ENCODE measurements at places on chromosomes 2 and 18.

DNA sequence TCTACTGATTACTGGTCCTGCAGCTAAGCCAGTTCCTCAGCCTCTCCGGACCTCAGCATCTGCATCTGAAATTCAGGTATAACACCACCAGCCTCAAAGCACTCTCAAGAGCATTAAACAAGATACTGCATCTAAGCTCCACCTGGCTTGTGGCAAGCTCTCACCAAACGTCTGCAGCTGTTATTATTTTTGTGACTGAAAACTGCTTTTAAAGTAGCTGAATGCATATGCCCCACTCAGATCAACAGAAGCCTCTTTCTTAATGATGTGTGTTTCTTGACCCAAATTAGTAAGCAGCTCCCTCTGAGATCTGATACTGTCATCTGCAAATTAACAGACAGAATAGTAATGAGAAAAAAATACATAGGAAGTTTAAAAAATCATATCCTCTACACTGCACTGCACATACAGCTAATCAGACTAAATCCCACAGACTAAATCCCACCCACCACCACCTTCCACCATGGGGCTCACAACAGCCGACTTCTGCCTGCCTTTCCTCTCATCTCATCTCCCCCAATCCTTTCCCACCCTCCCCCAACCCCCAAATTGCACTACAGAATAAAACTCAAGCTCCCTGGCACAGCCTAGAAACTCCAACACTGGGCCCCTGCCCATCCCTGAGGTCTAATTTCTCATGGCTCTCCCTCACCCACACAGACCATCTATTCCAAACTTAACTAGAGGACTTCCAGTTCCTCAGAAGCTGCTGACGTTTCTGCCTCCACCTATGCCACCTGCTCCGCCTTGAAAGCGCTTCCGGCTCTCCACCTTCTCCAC lies 52.9 kb downstream of the TMEM163 start:
- no peak for DNase-seq

DNA sequence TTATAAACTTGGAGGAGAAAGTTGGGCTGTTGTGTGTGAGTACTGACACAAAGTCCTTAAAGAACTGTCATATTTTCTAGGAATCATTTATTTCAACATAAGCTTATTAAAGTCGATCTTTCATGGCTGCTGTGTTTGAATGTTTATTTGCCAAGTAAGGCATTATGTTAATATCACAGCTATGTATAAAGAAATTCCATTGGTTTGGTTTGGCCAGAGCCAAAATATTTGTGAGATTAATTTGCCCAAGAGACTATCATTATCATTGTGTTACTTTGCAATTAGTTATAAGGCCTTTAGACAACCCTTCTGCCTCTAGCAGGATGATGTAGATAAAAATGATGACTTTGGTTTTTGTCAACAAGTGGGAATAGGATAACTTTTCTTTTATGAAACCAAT lies 240.6 kb upstream of the NT5C1B start:
- DNase-seq: no peak

DNA sequence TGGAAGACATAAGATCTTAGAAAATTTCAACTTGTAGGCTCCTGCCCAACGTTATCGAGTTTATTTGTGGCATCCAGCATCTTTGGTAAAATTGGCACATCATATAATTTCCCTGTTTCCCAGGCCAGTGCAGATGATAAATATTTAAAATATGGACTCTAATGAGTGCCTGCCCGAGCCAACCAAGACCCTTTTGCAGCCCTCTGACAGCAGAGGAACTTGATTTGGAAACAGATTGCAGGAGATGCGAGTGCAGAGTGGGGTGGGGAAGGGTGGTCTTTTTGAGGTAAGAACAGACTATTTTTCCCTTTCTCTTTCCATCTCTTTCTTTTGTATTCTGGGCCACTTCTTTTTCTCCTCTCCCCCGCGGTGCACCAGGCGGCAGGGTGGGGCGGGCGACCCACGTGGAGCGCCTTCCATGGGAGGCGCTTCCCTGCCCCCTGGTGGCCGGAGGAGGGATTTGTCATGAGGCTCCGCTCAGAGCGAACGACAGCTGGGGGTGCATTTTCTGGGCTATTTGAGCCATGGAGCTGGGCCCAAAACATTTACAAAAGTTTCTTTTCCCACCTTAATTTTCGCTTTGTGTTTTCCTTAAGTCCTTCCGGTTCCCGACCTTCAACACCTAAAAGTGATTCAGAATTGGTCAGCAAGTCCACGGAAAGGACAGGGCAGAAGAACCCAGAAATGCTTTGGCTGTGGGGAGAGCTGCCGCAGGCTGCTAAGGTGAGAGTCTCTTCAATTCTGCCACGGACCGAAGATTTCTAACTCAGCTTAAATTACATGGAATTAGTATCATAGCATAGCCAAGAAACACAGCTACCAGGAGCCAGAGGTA lies 32.7 kb downstream of the LPIN1 start:
- DNase-seq: peak; percentile 85

DNA sequence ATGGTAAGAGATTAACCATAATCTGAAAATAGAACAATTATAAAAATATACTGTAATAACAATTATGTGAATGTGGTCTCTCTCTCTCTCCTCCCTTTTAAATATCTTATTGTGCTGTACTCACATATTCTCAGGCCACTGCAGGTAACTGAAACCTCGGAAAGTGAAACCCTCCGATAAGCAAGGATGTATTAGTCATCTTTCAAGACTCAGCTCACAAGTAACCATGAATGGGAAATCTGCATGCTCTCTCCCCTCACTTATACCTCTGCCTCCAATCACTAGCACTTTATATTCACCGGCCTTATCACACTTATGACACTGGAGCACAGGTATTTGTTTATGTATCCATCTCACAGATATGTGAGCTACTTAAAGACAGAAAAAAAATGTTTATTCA lies 139.7 kb downstream of the LRP2 start:
- no peak for DNase-seq

- DNase-seq: no peak
Measured at GRCh38 chr18:65349635-65350034, 401.2 kb upstream of the CDH7 start.

DNA sequence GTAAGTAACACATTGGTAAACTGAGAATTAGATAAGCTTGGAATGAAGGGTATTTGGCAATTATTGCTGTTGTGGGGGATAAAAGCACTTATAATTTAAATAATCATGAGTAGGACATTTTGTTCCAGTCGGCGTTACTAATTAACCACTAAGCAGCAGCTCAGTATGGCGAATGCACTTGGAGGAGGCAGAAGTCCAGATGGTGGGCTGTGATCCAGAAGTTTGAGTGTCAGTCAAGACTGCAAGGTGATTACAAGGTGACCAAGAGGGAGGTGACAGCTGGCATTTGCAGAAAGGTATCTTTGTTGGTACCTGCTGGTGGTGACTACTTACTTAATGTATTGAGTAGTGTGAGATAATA lies 643.6 kb upstream of the FAM98A start:
- DNase-seq: no peak

- no peak for DNase-seq
Measured at GRCh38 chr2:151029406-151030157, 232.1 kb downstream of the RBM43 start.

DNA sequence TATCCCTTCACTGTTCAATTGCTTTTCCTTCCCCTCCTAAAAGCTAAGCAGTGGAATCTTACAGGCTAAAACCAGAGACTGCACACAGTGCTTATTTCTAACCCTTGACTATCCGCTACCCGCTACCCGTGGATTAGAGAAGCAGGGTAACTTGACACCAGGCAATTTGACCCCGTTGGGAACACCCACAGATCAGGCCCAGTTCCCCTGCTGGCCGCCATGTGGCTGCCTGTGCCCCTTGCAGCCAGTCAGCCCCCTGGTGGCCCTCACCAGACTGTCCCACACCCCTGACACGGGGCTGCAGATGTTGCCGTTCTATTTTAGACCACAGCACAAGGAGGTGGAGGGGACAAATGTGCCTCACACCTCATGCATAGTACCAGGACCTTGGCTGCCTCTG lies 74.8 kb downstream of the TXNL1 start:
- DNase-seq: no peak

DNA sequence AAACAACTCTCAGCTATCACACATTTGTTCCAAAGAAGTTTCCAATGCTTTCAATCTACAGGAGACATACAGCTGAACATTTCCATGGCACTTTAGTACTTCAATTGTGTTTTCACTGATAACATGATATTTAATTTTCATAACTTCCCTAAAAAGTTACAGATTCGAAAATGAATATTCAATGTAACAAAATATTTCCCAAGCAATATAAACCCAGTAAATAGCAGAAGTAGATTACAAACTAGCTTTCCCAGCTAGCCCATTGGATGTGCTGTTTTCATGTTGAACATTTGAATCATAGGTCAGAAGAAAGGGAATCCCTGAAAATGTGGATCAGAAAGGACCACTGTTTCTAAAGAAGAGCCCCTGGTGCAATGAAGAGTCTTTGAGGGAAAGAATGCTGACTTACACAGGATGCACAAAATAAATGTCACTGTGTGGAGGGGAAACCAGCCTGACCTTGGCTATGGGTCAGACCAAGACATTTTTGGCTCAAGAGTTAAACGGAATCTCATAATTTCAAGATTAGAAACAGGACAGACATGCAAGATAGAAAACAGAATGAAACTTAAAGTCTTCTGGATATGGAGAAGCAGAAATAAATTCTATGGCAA lies 22.5 kb downstream of the CYTIP start:
- DNase-seq: no peak

Measured in stimulated activated CD4-positive, alpha-beta T cell treated with anti-CD3 and anti-CD28 coated beads, TNF-alpha, amount 100 ng/mL, for 4 hours (primary cell).